ENCODE measurements at places on chromosomes 2 and 18.

GRCh38 chr18:28108814-28109213 lies 68.1 kb downstream of the CDH2 start:
- no peak for DNase-seq

DNA sequence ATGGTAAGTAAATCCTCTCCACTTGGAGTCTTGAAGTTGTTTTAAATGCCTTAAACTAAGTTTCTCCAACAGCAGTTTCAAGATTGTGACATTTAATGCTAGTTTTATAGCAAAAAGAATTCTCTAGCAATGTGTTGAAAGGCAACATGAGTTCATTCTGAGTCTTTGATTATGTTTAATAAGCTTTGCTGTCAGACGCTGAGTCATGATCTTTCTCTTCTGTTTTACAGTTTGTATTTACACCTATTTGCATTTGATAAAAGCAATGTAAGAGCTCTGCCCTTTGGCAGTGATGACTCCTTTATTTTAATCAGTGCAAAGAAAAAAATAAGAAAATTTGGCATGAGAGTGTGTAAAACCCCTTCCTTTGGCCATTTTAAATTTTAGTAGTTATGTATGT lies 497.7 kb downstream of the STK39 start:
- DNase-seq: no peak

- DNase-seq: no peak
These were observed 50.8 kb upstream of the KIF5C start for GRCh38 chr2:148824190-148824589.

- DNase-seq: no peak
These were observed 148.9 kb downstream of the DTNB start for GRCh38 chr2:25524507-25524906.

DNA sequence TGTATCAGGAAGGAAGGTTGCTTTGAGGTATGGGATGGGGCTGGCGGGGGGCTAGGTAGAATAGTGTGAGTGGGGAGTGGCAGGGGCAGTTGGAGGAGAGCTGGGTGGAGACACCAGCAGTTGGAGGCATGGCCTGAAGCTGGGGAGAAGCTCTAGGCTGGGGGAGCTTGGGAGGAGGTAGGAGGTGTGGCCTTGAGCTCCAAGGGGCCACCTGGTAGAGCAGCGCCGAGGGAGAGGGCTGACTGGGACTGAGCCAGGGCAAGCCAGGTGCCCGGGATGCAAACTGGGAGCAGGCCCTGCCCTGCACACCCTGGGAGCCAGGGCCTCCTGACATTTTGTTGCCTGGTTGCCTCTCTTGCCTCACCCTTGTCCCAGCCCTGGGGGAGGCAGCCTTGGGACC lies 33.1 kb upstream of the PDIA6 start:
- DNase-seq: no peak

DNA sequence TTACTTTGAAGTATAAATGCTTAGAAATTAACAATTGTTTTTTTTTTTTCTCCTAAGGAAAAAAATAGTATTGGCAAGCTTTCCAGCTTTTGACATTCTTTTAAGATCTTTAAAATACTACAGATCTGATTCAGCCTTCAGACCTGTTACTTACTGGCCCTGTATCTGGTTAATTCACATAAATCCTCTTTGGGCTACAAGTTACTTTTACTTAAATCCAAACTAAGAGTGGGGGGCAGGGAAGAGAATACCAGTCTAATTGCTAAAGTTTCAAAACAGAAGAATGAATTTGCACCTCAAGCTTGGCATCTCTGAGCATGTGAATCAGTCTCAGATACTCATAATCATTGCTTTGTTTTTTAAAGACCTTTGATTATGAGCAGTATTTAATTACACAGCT lies 386.3 kb downstream of the PARD3B start:
- no peak for DNase-seq

- DNase-seq: no peak
These were observed 418.3 kb upstream of the RAB12 start for GRCh38 chr18:8190980-8191379.

GRCh38 chr2:133993160-133993559 lies 260.7 kb upstream of the MGAT5 start:
- DNase-seq: no peak

GRCh38 chr2:113266431-113266830 lies 12.3 kb downstream of the PAX8 start:
- no peak for DNase-seq

DNA sequence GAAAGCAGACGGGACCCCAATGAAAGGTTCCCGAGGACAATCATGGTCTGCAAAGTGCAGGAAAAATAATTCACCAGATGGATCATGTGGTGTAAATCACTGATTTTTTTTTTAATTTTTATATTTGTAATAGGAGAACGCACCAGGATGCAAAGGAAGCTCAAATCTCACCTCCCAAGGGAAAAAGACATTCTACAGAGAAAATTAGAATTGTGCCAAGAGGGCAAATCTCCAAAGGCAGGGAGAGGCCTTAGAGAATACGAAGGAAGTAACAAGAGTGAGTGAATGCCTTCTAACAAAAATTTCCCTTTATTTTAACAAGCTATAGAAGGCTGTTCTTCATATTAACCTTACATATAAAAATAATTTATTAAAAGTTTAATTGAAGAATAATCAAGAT lies 90.9 kb downstream of the ANKRD44 start:
- no peak for DNase-seq

DNA sequence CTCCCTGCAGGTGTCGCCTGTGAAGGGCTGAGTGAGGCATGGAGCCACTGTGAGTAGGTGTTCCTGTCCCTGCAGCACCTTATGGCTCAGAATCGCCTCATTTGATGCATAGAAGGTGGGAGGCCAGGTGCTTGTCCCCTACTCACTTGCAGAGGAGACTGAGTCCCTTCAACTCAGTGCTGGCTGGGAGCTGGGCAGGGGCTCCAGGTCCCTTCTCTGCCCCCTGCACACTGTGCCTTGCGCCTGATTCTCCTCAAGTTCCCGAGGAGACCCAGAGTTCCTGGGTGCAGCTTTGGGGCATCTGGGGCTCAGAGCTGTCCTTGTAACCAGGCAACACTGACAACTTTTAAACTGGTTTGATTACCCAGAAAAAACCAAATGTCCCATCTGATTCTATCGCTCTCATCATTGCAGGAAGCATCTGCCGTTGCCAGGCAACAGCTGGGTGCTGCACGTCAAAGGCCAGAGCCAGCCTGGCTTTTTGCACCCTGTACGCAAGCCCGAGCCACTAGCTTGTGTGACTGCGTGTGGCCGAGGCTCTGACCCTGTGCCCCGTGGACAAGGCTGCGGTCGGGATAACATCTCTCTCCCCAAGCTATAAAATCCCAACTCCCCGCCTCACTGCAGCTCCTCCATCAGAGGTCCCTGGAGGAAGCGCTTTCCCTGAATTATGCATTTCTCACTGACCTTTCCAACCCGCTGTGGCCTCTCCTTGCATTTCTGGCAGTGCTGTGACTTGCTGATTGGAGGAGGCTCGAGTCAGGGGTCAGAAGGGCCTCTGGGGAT lies 130.8 kb upstream of the HDAC4 start:
- no peak for DNase-seq

- no peak for DNase-seq
These were observed 2.0 kb downstream of the IKZF2 start for GRCh38 chr2:213149294-213149875.

GRCh38 chr2:237664151-237664550 lies 36.8 kb downstream of the LRRFIP1 start:
- DNase-seq: no peak

DNA sequence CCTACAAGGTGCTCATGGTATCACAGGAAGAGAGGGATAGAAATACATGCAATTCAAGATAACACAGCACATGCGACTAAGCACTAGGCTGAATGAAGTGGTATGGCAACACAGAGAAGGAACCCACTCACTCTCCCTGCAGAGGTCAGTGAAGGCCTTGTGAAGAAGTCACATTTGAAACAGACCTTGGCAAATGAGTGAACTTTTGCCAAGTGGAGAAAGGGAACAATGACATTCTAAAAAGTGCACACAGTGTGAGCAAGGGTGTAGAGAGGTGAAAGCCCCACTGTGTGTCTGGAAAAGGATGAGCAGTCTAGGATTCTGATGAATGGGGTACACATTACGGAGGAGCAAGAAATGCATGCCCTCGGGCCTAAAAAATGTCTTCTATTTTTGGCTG lies 23.3 kb downstream of the KLF7 start:
- no peak for DNase-seq

GRCh38 chr2:231482806-231483391 lies 18.6 kb upstream of the NCL start:
- DNase-seq: peak; percentile 74

GRCh38 chr2:135954020-135954601 lies 31.3 kb downstream of the DARS1 start:
- DNase-seq: no peak

DNA sequence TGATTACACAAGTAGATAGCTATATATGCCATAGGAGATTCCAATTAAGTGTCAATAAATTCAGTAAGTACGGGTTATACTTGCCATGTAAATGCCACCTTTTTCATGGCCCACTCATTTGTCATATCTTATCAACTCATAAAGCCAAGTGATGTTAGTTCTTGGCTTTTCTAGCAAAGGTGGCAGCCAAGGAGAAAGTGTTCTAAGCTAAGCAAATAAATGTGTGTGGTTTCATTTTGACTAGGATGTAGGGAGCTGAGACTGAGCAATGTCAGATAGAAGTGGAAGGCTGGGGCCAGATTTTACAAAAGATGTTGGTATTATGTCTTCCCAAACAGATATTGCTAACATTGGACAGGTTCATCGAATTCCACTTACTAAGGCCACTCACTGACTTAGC lies 952.0 kb downstream of the SLC4A3 start:
- DNase-seq: no peak

- no peak for DNase-seq
These were observed 13.7 kb downstream of the WNT10A start for GRCh38 chr2:218894151-218894879.

GRCh38 chr2:12315224-12315623 lies 401.5 kb upstream of the TRIB2 start:
- DNase-seq: no peak

- no peak for DNase-seq
These were observed 18.2 kb downstream of the ADRA2B start for GRCh38 chr2:96097951-96098823.

GRCh38 chr18:40355726-40356125 lies 1599.3 kb upstream of the PIK3C3 start:
- no peak for DNase-seq

GRCh38 chr2:29806461-29806860 lies 114.9 kb downstream of the ALK start:
- no peak for DNase-seq

DNA sequence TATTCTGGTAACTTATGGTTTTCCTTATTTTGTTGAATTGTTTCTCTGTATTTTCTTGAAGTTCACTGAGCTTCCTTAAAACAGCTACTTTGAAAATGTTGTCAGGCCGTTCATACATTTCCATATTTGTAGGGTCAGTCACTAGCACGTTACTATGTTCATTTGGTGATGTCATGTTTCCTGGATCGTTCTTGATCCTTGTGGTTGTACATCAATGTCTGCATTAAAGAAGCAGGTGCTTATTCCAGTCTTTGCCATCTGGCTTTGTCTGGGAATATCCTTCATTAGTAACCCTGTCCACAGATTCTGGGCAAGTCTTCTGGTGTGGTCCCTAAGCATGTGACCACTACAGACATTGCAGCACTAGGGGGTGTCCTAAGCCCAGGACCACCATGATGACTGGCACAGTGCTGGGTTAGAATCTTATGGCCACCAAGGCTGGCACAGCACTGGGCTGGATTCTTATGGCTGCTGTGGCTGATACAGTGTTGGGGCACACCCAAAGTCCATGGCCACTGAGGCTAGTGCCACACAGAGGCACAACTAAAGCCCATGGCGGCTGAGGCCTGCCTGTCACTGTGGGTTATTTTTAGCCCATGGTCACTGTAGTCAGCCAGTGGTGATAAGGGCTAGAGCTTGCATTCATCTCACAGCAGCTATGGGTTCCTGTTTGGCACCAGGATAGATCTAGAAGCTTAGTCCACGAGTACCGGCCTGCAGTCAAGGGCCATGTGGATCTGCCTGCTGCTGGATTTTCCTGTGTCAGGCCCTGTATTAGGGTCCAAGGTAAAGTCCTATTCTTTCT lies 13.2 kb downstream of the VWA3B start:
- no peak for DNase-seq

GRCh38 chr18:55097456-55098170 lies 138.4 kb upstream of the CCDC68 start:
- no peak for DNase-seq
